NT2/D1 (cell line): ENCODE measurements at places on chromosomes 2 and 18.

GRCh38 chr2:228675646-228676045, 494.2 kb upstream of the SPHKAP start:
- no peak for DNase-seq

GRCh38 chr2:121071034-121071504, 213.9 kb downstream of the TFCP2L1 start:
- DNase-seq = no peak

DNA sequence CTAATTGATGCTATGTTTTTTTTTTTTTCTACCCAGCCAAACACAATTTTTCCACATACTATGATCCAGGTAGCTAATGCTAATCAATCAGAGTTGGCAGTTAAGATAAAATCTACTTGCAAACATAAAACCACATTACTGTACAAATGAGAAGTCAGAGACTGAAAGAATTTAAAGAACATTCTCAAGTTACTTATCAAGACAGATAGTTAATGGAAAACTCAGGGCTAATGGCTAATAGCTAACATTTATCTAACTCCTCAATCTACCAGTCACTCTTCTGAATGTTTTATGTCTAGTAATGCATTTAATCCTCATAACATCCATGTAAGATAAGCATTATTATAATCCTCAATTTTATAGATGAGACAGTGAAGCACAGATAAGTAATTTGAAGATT, 537.6 kb upstream of the SETBP1 start:
- no peak for DNase-seq

GRCh38 chr18:6677086-6677485, 52.4 kb upstream of the ARHGAP28 start:
- no peak for DNase-seq

DNA sequence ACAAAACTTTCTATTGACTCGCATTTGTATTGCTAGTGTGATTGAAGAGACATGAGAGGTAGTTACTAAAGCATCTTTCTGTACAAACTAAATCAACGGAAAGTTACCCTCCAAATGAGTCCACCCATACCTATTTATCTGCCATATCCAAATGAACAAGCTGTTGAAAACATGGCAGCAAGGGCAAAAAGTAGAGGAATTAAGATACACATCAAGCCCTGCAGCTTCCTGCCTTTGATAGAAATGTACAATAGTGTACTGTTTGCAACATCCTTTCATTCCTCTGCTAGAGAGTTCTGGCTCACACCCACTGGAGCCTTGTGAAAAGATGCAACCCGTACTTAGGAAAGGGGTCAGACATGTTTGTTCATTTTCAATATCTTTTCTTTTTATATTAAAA, 122.5 kb downstream of the ERBB4 start:
- DNase-seq = no peak

- no peak for DNase-seq
These were observed 27.5 kb upstream of the KCTD1 start for GRCh38 chr18:26575865-26576217.

DNA sequence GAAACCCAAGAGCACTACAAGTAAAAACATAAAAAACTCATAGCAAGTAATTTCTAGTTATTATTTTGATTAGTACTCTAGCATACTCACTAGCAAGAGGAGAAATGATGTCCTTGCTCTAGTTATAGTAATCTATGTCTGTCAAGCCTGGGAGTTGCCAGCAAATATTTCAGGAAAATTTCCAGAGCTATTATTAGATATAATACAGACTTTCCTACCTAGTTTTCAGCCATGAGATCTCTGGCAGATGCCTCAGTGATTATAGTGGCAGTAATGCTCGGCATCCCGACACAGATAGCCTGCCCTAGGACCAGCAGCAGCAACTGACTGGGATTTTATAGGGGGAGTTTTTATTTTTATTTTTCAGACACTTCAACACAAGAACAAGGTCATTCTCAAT, 224.4 kb downstream of the ZNF385B start:
- no peak for DNase-seq

DNA sequence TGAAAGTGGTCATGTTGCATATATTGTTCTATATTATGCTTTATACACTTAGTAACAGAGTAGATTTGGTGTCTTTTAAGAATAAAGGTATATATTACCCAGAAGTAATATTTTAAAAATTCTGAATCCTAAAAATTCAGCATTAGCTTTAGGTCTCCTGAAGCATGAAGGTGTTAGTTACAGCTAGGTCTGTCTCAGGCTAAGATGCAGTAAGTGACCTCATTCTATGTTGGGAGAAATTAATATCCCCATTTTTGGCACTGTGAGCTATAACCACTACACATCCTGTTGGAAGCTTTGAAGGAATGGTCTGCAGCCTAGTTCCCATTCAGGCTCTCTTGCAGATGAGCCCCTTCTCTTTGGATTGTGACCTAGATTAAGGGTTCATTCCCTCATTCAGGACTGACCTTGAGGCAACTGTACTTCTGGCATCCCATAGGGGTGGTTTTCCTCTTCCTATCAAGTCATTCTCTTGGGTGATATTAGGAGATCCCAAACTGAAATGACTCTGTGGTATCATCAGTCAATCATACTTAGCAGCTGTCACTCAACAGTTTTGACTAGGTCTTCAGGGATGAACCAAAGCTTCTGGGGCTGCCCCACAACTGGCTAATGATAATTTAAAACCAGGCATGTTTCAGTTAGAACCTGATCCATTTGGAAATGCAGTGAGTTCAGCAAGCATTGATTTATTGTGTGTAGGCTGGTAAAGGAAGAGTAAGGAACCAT, 117.7 kb downstream of the GPD2 start:
- DNase-seq = no peak

DNA sequence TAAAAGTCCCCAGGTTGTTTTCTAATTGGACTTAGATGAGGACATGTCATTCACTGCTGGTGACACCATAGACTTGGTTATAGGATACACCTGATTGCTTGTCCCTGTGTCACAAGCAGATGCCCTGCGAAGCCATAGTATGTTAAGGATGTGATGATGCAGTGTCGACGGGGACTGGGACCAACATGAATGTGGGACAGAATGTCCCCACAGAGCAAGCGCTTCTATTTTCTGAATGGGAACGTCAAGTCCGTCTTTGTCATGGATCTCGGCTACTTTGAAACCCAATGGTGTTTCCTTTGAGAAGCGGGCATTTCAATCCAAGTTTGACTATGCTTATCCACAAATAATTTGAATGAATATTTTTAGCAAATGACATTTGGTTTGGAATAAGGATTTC, 2.1 kb downstream of the GCG start:
- DNase-seq = peak; percentile 5

DNA sequence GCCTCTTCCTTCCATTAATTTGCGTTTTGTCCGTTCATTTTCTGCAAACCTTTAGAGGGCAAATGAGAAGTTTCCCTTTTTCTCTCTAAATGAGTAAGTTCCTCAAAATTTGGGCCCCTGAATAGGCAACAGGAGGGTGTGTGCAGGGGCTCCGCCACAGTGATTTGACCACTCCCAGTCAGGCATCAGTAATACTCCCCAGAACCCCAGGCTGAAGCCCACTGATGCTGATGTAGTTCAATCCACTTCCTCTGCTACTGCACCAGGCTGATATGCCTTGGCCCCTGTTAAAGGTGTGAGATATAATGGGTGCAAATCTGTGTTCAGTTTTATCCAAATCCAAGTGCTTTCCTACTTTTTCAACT, 1150.0 kb downstream of the RPIA start:
- DNase-seq = no peak

- no peak for DNase-seq
These were observed 4.8 kb downstream of the TNFRSF11A start for GRCh38 chr18:62329691-62330454.

DNA sequence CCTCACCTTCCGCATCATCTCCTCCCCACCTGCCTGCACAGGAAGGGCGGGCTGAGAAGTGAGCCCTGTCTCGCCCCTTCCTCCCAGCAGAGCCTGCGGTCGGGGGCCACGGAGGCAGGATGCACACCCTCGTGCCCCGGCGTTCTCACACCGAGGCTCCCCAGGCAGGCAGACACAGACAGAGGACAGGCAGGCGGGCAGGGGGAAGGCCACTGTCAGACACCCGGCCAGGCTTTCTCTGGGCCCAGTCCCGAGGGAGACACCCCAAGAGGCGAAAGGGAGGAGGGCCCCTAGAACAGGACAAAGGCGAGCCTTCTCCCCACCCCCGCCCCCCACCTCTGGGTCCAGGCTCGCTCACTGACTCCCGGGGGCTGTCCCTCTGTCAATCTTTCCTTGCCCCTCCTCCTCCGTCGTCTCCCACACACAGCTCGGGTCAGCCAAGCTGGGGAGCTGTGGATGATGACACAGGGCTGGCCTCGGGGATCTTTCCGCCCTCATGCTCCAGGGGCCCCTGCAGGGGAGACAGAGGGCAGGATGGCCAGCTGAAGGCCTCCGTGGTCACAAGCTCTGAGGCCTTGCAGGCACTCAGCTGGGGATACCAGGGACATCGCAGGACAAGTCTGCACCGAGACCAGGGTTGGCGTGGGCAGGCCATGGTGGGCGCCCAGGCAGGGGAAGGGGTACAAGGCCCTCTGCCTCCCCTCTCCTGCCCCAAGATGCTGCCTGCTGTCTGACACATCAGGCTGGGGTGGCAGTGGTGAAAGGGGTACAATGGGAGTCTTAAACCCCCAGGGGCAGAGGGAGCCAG, 24.9 kb downstream of the BIN1 start:
- no peak for DNase-seq
